ENCODE measurements at places on chromosomes 2 and 18. TPM values are rescaled to one million over a fixed set of nuclear protein-coding genes. Genes with fewer than 3 reads are reported as not detected.

GRCh38 chr18:24071779-24072178, 57.2 kb downstream of the TTC39C start:
- DNase-seq: no peak

The CDK5R2 gene
- 1.7 TPM for total RNA-seq

GRCh38 chr18:54222922-54223567, 1.4 kb downstream of the MBD2 start:
- no peak for DNase-seq

GRCh38 chr18:73688851-73689711, 458.6 kb downstream of the FBXO15 start:
- DNase-seq: no peak
